ENCODE measurements at places on chromosomes 7 and 10.

DNA sequence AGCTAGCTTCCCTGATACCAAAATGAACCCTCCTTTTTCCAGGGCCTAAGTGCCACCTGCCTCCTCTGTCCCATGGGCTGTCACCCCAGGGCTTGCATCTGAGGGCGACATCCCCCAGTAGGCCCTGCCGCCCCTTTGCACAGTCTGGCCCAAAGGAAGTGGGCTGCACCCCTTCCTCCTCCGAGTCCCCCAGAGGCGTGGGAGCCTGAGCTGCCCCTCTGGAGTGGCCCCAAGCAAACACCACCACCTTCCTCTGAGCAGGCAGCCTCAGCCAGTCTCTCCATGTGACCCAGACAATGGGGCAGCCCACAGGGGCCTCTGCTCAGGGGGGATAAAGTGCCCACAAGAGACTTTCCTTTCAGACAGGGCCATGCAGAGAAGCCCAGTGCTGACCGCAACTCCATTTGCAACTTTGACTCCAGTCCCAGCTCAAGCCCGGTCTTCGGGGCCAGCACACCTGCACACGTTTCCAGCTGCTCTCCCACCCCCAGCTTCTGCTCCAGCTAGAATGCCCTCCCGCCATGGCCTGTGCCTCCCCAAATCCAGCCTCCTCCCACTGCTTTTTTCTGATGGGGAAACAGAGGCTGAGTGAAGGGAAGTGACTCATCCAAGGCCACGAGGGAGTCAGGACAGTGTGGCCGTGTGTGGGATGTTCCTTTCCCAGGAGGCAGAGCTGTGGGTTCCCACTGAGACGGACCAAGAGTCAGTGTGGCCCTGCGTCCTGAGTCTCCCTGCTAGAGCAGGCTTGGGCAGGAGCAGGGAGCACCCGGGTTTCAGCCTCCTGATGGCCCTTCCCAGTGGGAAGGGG is 111.9 kb downstream of the ZMIZ1 start:
- no peak for DNase-seq

- DNase-seq = no peak
Observed at GRCh38 chr7:138565451-138566114, 105.5 kb downstream of the TRIM24 start.

- no peak for DNase-seq
Observed at GRCh38 chr10:117503244-117504205, 39.0 kb upstream of the EMX2 start.

DNA sequence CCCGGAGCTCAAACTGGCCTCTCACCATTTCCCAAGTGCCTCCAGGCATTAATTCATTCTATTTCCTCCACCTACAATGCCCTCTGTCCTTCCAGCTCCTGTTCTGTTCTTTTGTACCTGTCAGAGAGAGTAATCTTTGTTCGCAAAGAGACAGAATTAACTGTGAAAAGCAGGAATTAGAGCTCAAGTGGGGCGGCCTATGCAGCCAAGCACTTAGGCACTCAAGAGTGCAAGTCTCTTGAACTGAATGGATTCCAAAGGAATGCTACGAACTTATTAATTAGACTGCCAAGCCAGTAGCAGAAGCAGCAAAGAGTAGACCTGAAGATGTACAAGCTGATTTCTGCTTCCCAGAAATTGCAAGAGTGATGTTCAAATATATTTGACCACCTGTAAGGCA is 338.3 kb upstream of the AUTS2 start:
- DNase-seq = no peak

- DNase-seq = no peak
Observed at GRCh38 chr10:132847416-132847777, 61.5 kb upstream of the NKX6-2 start.

- DNase-seq = no peak
Observed at GRCh38 chr10:30227481-30227880, 121.6 kb downstream of the MTPAP start.

GRCh38 chr7:42100156-42100508 is 136.9 kb downstream of the GLI3 start:
- no peak for DNase-seq

GRCh38 chr10:108409306-108409705 is 1244.8 kb upstream of the SORCS1 start:
- no peak for DNase-seq

DNA sequence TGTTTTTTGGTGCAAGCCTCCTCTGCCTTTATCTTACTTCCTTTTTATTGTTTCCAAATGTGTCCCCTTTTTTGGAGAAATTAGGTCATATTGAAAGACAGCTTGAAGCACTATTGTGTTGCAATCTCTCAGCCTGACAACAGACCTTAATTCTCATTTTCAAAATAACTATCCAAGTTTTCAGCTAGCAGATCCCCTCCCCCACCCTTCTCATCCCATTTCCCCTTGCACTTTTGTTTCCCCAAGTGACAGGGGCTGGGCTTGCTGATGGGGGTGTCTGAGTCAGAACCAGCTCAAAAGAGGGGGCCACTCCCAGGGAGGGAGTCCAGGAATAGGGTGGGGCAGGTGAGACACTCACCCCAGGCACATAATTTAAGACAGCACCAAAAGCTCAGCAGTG is 75.3 kb downstream of the MKI67 start:
- no peak for DNase-seq

- no peak for DNase-seq
Observed at GRCh38 chr10:48725708-48726107, 41.0 kb downstream of the WDFY4 start.

DNA sequence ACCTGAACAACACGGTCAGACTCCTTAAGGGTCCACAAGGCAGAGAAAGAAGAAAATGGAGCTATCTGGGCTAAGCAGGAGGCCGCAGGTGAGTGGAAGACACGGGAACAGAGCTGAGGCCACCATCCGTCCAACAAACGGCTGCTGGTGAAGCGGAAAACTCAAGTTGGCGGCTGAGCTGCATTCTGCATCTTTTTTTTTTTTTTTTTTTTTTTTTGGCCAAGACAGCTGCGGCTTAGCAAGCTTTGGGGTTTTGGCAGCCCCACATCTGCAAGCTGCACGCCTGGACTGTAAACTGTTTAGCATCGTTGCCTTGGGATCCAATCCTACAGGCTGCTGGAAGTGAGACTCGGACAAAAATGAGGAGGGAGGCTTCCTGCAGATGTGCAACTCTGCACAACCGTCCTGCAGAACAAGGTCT is 37.4 kb downstream of the RGS10 start:
- no peak for DNase-seq

DNA sequence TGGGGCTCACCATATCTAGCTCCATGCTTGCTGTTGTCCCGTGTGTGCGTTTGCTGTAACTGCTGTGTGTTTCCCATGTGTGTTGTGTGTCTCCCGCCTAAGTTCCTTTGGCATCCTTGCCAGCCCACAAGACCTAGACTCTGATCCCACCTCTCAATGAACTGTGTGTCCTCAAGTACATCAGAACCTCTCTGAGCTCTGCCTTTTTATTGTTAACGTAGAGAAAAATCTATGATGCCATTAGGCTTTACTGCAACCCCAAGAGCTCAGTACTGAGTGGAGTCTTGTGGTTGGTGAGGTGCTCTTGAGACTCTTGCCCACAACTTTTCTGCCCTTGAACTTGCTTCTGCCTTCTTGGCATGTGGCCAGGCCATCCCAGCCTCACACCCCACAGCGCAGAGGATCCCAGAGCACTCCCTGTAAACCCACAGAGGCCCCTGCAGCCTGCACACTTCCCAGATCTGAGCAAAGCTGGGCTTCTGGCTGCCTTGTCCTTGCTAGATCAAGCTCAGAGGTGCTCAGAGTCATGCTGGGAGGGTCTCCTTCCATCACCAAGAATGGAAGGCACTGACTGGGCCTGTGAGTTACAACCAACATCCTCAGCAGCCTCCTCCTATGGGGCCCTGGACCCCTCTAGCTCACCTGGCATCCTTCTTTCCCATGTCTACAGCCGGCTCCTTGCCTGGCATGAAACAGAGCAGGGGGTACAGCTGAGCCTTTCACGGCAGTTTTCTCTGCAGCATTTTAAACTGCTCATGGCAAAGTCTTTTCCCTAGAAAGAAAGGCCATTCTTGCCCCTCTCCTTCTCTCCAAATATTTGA is 643.4 kb downstream of the ACTR3B start:
- no peak for DNase-seq

- no peak for DNase-seq
Observed at GRCh38 chr10:89591111-89591795, 53.8 kb downstream of the PANK1 start.

DNA sequence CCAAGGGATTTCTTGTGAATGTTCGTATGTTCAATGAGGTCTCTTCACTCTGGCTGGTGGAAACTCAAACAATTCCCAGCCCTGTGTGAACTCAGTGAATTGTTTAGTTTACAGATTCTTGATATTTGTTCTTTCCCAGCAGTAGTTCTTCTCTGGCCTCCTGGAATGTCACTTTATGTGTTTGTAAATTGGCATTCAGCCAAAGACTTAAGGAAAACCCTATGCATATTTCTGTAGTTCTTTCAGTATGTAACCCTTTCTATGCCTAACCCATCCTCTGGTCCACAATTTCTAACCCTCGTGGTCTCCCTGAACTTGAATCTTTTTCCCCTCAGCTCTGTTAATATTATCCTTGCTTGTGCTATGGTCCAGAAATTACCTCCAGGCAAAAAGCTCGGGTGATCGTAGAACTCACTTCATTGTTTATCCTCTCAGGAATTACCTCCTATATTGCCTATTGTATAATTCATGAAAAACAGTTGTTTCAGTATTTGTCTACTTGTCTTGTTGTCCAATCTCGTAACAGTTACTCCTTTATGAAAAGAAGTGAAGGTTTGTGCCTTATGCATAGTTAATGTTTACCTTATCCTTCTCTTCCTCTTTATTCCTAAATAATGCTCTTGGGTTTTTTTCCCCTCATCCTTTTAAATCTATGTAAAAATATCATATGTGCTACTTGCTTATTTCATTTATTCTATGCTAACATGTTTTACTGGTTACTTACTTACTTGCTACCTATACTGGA is 23.7 kb upstream of the AGR3 start:
- DNase-seq = no peak

- no peak for DNase-seq
Observed at GRCh38 chr10:126070476-126071215, 174.3 kb downstream of the FANK1 start.

GRCh38 chr7:64878684-64879083 is 24.4 kb upstream of the ZNF273 start:
- no peak for DNase-seq
